Breast epithelium (tissue), 4 donors: ENCODE measurements at places on chromosomes 7 and 10. TPM values are rescaled to one million over a fixed set of nuclear protein-coding genes. Genes with fewer than 3 reads are reported as not detected.

GRCh38 chr7:35825974-35826373, 25.1 kb downstream of the SEPTIN7 start:
- no peaks in the 10 kb centered on the region for H3K36me3 ChIP-seq
- H3K27me3 ChIP-seq, result no peaks in the 10 kb centered on the region
- no peak for DNase-seq
- peaks cover 4% of the 10 kb centered on the region for H3K4me1 ChIP-seq
- H3K4me3 ChIP-seq, result no peak overlapping the region

Gene NUTM2E
- total RNA-seq, result not detected

Gene TAC1
- total RNA-seq, result 0.32 TPM

Gene R3HCC1L
- 12.2 TPM for total RNA-seq

DNA sequence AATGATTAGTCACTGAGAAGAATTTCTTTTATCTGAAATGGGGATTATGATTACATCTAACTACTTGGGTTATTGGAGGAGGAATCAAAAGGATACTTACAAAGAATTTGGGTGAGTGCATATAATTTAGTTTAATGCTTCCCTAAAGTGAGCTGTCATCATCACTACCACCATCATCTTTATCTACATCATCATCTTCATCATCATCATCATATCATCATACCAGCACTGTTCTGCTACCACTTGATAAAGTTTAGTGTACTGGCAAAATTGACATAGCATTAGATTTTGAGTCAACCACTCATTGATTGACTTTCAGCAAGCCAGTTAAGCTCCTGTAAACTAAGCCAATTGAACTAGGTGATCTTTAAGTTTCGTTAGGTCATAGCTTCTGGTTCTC, 245.6 kb upstream of the DKK1 start:
- H3K4me1 ChIP-seq, result no peaks in the 10 kb centered on the region
- no peak overlapping the region for H3K27ac ChIP-seq
- DNase-seq, result no peak
- H3K27me3 ChIP-seq, result no peaks in the 10 kb centered on the region
- no peak overlapping the region for H3K4me3 ChIP-seq

Gene CELF2
- 45.6 TPM for total RNA-seq

Gene CBLL1
- 49.3 TPM for total RNA-seq

DNA sequence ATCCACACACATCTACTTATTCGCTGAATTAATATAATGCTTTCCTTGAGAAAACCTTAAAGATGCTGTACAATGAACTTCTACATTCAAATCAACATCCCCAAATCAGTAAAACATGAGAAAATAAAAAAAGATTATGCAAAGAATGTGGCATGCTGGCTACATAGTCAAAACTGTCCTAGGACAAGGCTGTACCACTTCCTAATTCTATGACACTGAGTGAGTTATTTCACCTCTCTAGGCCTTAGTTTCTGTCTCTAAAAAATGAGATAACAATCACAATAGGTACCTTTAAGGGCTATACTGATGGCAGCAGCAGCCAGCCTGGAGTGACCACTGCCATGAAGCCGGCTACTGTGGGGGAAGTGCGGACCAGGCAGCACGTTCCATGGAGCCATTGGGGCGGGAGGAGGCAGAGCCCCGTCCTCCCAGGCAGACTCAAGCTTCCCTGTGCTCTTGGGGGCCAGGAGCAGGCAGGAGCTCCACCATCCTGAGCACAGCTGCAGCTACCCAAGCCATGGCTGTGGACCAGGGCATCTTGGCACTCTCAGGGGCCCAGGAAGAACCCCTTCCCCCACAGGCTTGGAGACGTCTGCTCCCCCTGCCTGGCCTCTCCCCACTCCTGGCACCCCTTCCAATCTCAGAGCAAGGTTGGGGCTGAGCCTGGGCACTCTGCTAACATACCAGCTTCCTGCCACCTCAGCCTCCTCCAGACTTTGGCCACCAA, 110.2 kb downstream of the ELAPOR2 start:
- no peaks in the 10 kb centered on the region for H3K27me3 ChIP-seq
- H3K27ac ChIP-seq, result no peak overlapping the region
- no peak for DNase-seq
- H3K4me3 ChIP-seq, result no peak overlapping the region
- H3K36me3 ChIP-seq, result no peaks in the 10 kb centered on the region

Gene FBXL13
- total RNA-seq, result 4.2 TPM

Gene ZNF727
- total RNA-seq, result 3.6 TPM

DNA sequence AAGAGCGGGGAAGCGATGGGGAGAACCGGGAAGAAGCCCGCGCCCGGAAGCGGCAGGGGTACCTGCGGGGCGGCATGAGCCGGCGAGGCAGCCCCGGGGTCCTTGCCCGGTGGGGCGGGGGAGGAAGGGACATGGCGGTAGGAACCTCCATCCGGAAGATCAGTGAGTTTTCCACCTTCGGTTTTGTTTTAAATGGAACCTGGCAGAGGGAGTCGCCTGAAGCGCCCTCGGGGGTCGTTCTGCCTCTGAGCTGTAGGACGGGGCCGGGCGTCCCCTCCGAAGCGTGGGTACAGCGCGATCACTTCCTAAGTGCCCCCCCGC, 471 bp downstream of the PFKP start:
- peak overlapping the region; percentile 94 for H3K4me3 ChIP-seq
- H3K27ac ChIP-seq, result peak overlapping the region; percentile 77
- no peaks in the 10 kb centered on the region for H3K36me3 ChIP-seq
- H3K27me3 ChIP-seq, result no peaks in the 10 kb centered on the region

GRCh38 chr10:123139521-123140163, 3.9 kb downstream of the HMX3 start:
- no peak for DNase-seq
- no peaks in the 10 kb centered on the region for H3K36me3 ChIP-seq
- H3K27ac ChIP-seq, result no peak overlapping the region
- peaks cover 11% of the 10 kb centered on the region for H3K4me1 ChIP-seq
- peaks cover 100% of the 10 kb centered on the region for H3K27me3 ChIP-seq
- H3K4me3 ChIP-seq, result no peak overlapping the region

- DNase-seq, result no peak
- H3K4me1 ChIP-seq, result no peaks in the 10 kb centered on the region
- H3K27me3 ChIP-seq, result no peaks in the 10 kb centered on the region
- H3K27ac ChIP-seq, result no peak overlapping the region
Observed at GRCh38 chr10:1228467-1228975, 172.3 kb downstream of the WDR37 start.

- H3K27ac ChIP-seq, result peak overlapping the region; percentile 30
- H3K27me3 ChIP-seq, result no peaks in the 10 kb centered on the region
- no peak overlapping the region for H3K4me3 ChIP-seq
- DNase-seq, result no peak
Observed at GRCh38 chr7:134702366-134703240, 56.0 kb downstream of the BPGM start.

DNA sequence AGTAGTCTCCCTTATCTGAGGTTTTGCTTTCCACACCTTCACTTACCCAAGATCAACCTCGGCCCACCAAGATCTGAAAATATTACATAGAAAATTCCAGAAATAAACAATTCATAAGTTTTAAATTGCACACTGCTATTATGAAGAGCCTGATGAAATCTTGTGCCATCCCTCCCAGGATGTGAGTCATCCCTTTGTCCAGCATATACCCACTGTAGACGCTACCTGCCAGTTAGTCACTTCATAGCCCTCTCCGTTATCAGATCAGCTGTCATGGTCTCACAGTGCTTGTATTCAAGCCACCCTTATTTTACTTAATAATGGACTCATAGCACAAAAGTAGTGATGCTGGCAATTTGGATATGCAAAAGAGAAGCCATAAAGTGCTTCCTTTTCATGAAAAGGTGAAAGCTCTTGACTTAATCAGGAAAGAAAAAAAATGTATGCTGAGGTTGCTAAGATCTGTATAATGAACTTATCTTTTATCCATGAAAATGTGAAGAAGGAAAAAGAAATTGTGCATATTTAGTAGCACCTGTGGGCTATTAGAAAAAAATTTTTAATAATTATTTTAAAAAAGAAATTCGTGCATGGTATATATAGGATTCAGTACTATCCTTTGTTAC, 9.8 kb upstream of the MRPS16 start:
- no peak overlapping the region for H3K27ac ChIP-seq
- no peaks in the 10 kb centered on the region for H3K36me3 ChIP-seq
- H3K4me1 ChIP-seq, result no peaks in the 10 kb centered on the region
- no peak overlapping the region for H3K4me3 ChIP-seq
- DNase-seq, result no peak

- no peak overlapping the region for H3K27ac ChIP-seq
- no peaks in the 10 kb centered on the region for H3K36me3 ChIP-seq
- H3K27me3 ChIP-seq, result no peaks in the 10 kb centered on the region
- H3K4me3 ChIP-seq, result peak overlapping the region; percentile 39
- H3K4me1 ChIP-seq, result no peaks in the 10 kb centered on the region
Observed at GRCh38 chr7:12257582-12257981, 46.5 kb downstream of the TMEM106B start.

DNA sequence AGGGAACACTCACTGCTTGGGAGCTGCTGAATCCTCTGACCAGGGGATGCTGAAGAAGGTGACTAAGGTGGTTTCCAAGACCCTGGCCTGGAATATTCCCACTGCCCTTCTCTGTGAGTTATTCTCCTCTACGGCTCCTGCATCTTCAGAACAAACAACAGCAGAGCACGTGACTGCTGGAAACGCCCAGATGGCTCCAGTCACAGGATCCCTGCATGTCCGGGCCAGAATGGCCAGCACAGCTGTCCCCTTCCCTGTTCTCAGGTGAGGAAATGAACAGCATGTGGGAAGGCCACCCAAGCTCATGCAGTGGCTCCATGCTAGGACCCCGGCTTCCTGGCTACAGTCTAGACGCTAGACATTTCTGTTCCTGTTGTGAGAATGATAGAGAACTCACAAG, 43.1 kb downstream of the GHRHR start:
- H3K27ac ChIP-seq, result no peak overlapping the region
- H3K4me1 ChIP-seq, result no peaks in the 10 kb centered on the region
- DNase-seq, result no peak

Gene PRTFDC1
- 3.3 TPM for total RNA-seq

Gene NUPR2
- not detected for total RNA-seq

Gene CLEC2L
- not detected for total RNA-seq

Gene THSD7A
- 4.0 TPM for total RNA-seq

- no peak overlapping the region for H3K27ac ChIP-seq
- no peak overlapping the region for H3K4me3 ChIP-seq
- H3K27me3 ChIP-seq, result peaks cover 7% of the 10 kb centered on the region
- H3K4me1 ChIP-seq, result no peaks in the 10 kb centered on the region
- DNase-seq, result no peak
Observed at GRCh38 chr10:131015271-131015670, 296.2 kb downstream of the TCERG1L start.

- H3K4me3 ChIP-seq, result no peak overlapping the region
- no peaks in the 10 kb centered on the region for H3K36me3 ChIP-seq
- no peaks in the 10 kb centered on the region for H3K27me3 ChIP-seq
- H3K4me1 ChIP-seq, result no peaks in the 10 kb centered on the region
- peak overlapping the region; percentile 44 for H3K27ac ChIP-seq
- peak; percentile 65 for DNase-seq
Observed at GRCh38 chr7:157404845-157405481, 68.2 kb downstream of the DNAJB6 start.

DNA sequence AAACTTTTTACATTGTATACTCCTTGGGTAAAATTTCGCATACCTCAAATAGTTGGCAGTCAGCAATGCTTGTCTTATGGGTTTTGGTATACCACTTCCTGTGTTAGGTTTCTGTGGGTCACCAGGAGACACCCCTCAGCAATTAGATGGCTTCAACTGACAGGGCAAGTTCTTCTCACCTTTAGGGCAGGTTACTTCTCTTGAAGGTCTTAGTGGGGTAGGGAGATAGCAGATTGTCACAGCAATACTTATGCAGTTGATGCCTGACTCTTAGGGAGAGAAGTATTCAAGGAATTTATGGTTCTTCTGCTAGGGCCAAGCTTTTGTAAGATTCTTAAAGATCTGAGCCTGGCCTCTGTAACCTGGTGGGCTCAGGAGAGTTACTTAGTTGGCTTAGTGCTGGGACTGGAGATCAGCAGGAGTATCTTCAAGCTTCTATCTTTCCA, 42.9 kb downstream of the MKLN1 start:
- DNase-seq, result no peak
- no peak overlapping the region for H3K27ac ChIP-seq
- H3K4me3 ChIP-seq, result no peak overlapping the region
- H3K27me3 ChIP-seq, result no peaks in the 10 kb centered on the region
- no peaks in the 10 kb centered on the region for H3K4me1 ChIP-seq

GRCh38 chr7:151895008-151895630, 18.2 kb upstream of the PRKAG2 start:
- H3K27ac ChIP-seq, result no peak overlapping the region
- no peaks in the 10 kb centered on the region for H3K27me3 ChIP-seq
- no peak overlapping the region for H3K4me3 ChIP-seq
- H3K4me1 ChIP-seq, result no peaks in the 10 kb centered on the region
- no peak for DNase-seq

DNA sequence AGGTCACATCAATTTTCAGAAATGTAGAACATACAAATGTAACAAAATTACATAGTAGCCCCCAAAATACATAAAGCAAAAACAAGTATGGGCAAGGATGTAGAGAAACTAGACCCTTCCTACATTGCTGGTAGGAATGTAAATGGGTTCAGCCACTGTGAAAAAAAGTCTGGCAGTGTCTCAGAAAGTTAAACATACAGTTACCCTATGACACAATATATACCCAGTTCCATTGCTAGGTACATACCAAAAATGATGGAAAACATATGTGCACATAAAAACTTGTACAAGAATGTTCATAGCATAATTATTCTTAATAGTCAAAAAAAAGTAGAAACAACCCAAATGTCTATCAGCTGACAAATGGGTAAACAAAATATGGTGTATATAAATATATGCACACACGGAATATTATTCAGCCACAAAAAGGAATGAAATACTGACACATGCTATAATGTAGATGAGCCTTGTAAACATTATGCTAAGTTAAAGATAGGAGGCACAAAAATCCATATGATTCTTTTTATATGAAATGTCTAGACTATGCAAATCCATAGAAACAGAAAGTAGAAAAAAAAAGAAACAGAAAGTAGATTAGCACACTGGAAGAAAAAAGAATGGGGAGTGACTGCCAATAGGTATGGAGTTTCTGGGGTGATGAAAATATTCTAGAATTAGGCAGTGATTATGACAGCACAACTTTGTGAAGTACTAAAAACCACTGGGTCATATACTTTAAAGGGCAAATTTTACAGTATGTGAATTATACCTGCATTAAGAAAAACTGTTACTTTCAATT, 13.5 kb downstream of the HERPUD2 start:
- no peaks in the 10 kb centered on the region for H3K36me3 ChIP-seq
- no peak overlapping the region for H3K27ac ChIP-seq
- no peak overlapping the region for H3K4me3 ChIP-seq
- H3K4me1 ChIP-seq, result no peaks in the 10 kb centered on the region
- H3K27me3 ChIP-seq, result no peaks in the 10 kb centered on the region

DNA sequence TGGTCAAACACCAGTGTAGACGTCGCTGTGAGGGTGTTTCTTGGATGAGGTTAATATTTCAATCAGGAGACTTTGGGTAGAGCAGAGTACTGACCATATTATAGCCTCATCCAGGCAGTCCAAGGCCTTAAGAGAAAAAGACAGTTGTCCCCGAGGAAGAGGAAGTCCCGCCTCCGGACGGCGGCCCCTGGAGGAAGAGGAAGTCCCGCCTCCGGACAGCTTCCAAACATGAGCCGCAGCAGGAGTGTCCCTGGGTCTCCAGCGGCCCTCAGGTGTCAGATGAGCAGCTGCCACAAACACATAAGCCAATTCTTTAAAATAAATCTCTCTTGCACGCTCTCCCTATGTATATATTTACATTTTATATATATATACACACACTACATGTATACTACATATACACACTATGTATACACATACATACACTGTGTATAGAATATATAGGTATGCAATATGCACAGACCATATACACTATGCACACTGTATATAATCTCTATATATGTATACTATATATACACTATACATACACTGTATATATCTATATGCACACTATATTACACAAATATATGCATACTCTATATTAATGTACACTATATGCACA, 37.5 kb downstream of the PWWP2B start:
- no peak for DNase-seq
- no peaks in the 10 kb centered on the region for H3K27me3 ChIP-seq
- H3K4me3 ChIP-seq, result no peak overlapping the region
- H3K4me1 ChIP-seq, result no peaks in the 10 kb centered on the region
- no peaks in the 10 kb centered on the region for H3K36me3 ChIP-seq
